ENCODE measurements at places on chromosomes 4 and X.

- no peak for DNase-seq
These were observed 400.6 kb downstream of the IL15 start for GRCh38 chr4:142036795-142037583.

GRCh38 chrX:51892921-51893745 is at the start of gene MAGED1:
Gene MAGED1 (plus strand): TSS chrX:51893623. CDS start chrX:51894305, 682 bp downstream.
- DNase-seq: peak; percentile 94

DNA sequence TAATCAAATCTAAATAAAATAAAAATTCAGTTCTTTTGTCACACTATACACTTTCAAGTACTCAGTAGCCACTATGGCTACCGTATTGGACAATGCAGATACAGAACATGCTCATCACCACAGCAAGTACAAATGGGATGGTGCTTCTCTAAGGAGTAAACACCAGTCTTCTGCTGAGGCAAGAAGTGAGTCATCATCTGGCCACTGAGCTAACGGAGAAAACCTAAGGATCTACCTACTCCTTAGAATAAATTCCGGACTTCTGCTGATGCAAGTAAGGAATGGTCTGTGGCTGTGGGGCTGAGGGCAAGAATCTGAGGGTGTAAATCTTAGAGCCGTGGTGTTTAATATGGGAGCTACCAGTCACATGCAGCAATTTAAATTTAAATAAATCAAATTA is 11.3 kb upstream of the RBMXL3 start:
- DNase-seq: no peak

DNA sequence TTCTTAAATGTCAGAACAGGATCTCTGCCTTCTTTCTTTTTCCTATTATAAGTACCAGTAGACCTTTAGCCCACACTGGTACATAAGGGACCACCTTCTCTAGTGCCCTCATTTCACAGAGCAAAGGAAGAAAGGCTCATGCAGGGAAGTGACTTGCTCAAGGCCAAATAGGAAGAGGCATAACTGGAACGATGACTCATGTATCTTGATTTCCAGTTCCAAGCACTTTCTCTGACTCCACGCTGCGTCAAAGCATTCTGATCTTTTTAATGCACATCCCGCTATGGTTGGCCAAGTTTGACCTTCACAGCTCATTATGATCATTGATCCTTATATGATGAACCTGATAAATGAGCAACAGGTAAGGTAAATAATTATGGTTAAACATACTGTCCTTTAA is 542.0 kb downstream of the GBA3 start:
- no peak for DNase-seq

Measured in renal pelvis (tissue), 12 donors.